Spinal cord (tissue), 10 donors: ENCODE measurements at places on chromosomes 1 and 21. TPM values are rescaled to one million over a fixed set of nuclear protein-coding genes. Genes with fewer than 3 reads are reported as not detected.

C1orf167 gene
- total RNA-seq: 0.30 TPM

CFHR2 gene
- total RNA-seq: not detected

TSSK3 gene
- total RNA-seq: 0.59 TPM

PEX19 gene
- total RNA-seq: 54.6 TPM
